Fibroblast of mammary gland (primary cell): ENCODE measurements at places on chromosomes 12 and 14.

- no peak for DNase-seq
Observed at GRCh38 chr12:267581-268482, 5.2 kb upstream of the SLC6A13 start.

DNA sequence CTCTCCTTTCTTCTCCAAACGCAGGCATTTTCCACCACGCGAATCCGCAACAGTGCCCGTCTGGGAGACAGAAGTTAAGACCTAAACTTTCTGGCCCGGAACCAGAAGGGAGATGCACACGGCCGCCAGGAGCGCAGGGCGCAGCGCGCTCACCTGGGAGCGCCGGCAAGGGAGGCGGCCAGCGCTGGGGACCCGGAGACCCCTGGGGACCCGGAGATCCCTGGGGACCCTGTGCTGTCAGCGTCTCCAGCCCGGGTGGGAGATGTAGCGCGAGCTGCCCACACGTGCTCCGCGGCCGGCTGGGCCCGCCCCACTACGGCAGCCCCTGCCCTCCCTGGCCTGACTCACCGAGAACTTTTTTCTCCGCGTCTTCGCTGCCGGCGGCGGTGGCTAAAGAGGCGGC lies 620 bp downstream of the YBX3 start:
- peak; percentile 61 for DNase-seq

- no peak for DNase-seq
Observed at GRCh38 chr12:92041742-92042141, 103.9 kb downstream of the BTG1 start.

GRCh38 chr14:44803239-44803905 lies 158.4 kb downstream of the KLHL28 start:
- peak; percentile 75 for DNase-seq
